ENCODE measurements at places on chromosomes 7 and 10.
A peak's percentile ranks its signal among the peaks of the same experiment; 100 is the strongest.

- no peak for DNase-seq
These were observed 27.8 kb upstream of the PROSER2 start for GRCh38 chr10:11795101-11795920.

- no peak for DNase-seq
These were observed at the start of gene PILRB for GRCh38 chr7:100358027-100358856. Gene PILRB, plus strand, starts transcription at chr7:100358117. Its CDS starts 186 bp downstream, at chr7:100358303.

GRCh38 chr7:8217200-8218068 lies 44.5 kb downstream of the ICA1 start:
- peak; percentile 46 for DNase-seq

GRCh38 chr7:27245798-27246691 lies 3.4 kb downstream of the EVX1 start:
- no peak for DNase-seq

- DNase-seq, result no peak
These were observed 135.5 kb upstream of the GLI3 start for GRCh38 chr7:42372479-42372878.

DNA sequence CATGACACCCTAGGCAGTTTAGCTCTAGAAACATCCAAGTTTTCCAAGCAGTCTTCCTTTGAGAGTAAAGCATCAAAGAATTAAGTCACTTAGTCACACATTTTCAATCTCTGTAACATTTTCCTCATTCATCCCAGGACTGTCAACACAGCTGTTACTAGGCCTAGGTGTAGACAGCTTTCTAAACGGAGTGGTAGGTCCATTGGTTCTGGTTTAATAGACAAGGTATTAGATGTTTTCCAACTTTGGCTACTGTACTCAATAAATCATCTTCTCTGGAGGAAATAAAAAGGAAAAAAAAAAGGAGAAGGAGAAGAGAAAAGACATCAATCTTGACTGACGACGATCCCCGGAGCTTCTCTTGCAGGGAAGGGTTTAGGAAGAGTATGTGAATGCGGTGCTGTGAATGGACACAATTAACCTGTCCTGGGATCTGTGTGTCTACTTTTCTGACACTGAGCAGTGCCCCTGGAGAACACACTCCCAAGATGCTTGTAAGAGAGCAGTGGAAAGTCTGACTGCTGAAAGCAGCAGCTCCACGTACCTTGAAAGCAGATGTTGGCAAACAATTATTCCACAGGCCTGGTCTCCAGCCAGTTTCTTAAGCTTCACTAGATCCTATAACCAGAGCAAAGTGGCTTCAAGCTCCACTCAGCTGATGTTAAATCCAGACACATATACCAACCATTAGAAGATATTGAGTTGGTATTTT lies 59.1 kb downstream of the CXCL12 start:
- no peak for DNase-seq

DNA sequence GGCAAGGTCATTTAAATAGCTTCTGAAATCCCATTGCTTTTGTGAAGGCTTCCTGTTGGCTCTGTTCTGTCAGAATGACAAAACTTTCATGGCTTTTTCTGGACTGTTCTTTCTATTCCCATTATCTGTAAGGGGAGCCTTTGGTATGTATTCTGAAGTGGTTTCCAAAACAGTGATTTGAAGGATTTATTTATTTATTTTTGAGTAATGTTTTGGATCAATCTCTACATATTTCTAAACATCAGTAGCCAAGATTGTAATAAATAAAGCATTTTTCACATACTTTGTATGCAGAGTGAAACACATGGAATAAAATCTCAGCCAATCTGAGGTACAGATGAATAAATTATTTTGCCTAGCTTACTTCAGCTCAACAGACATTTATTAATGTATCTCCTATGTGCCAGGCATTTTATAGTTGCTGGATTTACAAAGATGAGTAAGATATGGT lies 121.1 kb downstream of the BBS9 start:
- no peak for DNase-seq

All from NCI-H1436 treated with DMSO at 0.1 percent for 48 hours (cell line).